ENCODE measurements at places on chromosomes 11 and 22.

DNA sequence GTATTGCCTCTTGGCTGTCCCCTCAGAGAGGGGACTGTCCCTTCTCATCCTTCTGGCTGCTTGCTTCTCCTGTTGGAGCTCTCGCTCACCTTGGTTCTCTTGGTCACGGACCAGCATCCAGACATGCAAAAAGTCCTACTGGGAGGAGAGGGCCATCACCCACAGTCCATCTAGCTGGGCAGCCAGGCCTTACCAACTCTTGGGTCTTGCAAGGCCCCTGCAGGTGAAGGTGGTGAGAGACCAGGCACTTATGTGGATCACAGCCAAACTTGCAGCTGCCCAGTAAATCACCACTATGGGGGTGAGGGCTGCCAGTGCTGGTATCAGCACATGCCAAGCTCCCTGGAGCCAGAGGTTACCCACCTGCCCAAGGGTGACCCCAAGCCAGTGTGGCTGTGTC, 36.3 kb downstream of the KCNQ1OT1 start:
- no peak for DNase-seq

DNA sequence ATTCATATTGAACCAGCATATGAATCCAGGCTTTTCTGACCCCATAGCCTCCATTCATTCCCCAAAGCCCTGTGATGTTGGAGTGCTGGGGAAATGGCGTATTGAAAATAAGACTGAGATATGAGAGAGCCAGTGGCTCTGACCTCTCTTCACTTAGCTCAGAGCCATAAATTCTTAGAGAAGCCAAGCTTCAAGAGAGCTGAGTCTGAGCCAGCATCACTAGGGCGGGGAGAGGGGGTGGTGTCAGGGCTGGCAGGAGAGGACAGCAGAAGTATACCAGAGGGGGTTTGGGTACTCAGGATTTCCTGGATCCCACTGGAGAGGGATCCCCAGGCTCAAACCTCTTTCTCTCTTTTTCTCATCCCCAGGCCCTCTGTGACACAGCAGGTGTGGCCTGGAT, 16.7 kb upstream of the MOGAT2 start:
- no peak for DNase-seq

- DNase-seq = no peak
Measured at GRCh38 chr11:108135845-108136544, 14.6 kb downstream of the ACAT1 start.

DNA sequence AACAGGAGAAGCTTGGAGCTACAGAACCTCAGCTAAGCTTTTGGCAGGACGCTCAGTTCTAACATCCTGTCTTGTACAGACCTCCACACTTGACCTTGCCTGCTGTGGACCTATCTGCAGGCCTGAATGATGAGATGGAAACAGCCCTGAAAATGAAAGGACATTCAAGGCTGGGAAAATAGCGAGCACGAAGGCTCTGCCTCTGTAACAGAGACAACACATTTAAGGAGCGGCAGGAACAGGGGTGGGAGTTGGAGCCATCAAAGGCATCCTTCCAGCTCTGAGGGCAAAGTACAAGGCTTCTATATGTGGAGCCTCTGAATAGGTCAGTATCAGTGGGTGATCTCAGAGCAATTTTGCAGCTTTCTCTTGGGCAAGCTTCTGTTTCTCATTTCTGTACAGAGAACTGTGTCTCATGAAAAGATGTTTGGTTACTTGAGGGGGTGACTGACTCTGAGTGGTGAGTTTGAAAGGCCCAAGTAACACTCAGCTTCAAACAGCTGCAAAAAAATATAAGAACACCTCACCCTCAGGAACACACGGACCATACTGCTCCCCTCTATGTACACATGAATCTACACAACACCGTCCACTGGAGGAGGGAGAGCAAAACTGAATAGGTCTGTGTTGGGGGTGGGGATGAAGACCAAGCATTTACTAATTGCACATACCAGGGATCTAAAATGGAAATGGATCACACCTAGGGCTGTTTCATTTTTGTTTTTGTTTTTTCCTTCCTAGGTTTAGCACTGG, 101.6 kb downstream of the CCDC81 start:
- no peak for DNase-seq

DNA sequence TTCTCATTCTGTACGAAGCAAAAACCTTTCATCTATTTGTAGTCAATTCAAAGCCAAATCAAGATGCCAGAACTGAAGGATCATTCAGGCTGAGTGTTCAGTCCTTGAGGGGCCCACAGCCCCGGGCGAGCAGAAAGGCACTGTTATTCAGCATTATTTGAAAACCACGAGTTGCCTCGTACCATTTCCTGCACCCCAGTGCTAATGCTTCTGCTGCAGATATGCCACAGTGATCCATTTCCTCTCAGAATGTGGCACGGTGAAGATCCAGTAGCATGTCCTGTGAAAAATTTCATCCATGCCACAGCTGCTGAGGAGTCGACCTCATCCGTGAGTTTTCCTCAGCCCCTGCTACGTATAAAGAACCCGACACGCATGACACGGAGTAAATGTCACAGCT, 85.4 kb downstream of the OSBP2 start:
- no peak for DNase-seq

DNA sequence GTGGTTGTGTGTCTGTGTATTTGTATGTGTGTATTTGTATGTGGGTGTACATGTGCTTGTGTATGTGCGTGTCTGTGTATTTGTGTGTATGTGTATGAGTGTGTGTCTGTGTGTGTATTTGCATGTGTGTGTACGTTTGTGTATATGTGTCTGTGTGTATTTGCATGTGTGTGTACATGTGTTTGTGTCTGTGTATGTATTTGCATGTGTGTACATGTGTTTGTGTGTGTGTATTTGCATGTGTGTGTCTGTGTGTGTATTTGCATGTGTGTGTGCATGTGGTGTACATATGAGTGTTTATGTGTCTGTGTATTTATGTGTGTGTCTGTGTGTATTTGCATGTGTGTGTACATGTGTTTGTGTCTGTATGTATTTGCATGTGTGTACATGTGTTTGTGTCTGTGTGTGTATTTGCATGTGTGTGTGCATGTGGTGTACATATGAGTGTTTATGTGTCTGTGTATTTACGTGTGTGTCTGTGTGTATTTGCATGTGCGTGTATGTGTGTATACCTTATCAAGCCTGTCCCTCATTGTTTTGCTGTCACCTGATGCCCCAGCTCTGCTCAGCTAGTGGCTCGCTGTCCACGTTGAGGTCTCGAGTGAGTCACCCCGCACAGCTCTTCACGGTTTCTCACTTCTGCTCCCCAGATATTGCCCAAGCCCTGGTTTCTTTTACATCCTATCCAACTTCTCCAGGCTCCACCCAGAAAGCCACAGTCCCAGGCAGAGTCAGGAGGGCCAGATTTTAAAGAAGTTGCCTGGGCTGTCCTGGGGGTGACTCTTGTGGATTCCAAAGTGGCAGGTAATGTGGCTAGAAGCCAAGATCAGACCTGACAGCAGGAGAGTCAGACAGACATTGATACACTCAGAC, 15.2 kb downstream of the MB start:
- DNase-seq = no peak

GRCh38 chr22:35437049-35437448, 37.1 kb downstream of the MCM5 start:
- no peak for DNase-seq

DNA sequence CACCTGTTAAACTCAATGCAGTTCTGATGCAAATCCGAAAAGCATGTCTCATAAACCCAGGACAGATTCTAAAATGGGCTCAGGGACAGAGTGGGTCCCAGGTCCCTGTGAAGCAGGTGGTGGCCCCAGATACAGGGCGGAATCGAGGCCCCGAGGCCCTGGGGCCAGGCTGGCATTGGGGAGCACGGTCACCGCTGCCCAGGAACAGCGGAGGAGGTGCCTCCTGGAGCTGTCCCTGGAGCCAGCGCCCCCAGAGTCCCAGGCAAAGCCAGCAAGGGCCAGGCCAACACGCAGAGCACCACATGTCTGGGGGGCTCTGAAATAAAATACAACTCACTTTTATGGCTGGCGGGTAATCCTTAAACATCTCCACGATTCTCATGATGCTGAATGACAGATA, 10.0 kb upstream of the TTLL8 start:
- DNase-seq = no peak

DNA sequence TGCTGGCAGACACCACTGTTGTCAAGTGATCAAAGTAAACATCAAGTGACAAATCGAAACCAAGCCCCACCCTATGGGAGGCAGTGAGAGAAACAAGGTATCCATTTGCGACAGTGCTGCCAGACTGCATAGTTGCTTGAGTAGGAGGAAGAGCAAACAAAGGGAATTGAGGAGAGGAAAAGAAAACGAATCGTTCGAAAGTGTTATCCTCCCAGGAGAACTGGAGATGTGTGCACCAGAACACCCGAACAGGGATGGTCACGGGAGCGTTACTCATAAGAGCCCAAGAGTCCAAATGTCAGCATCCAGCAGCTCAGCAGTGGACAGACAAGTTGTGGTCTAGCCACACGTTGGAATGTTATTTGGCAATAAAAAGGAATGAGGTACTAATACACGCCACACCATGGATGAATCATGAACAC, 58.4 kb upstream of the NUP50 start:
- no peak for DNase-seq

GRCh38 chr11:134863294-134863693, 451.3 kb upstream of the B3GAT1 start:
- DNase-seq = no peak

GRCh38 chr11:75413864-75414263, 14.5 kb downstream of the RPS3 start:
- DNase-seq = no peak

GRCh38 chr22:19723983-19724827, 866 bp downstream of the GP1BB start:
- DNase-seq = no peak

- no peak for DNase-seq
Measured at GRCh38 chr11:88169471-88169870, 5.8 kb downstream of the RAB38 start.

GRCh38 chr11:32829157-32829679, 509 bp upstream of the PRRG4 start:
- DNase-seq = no peak

DNA sequence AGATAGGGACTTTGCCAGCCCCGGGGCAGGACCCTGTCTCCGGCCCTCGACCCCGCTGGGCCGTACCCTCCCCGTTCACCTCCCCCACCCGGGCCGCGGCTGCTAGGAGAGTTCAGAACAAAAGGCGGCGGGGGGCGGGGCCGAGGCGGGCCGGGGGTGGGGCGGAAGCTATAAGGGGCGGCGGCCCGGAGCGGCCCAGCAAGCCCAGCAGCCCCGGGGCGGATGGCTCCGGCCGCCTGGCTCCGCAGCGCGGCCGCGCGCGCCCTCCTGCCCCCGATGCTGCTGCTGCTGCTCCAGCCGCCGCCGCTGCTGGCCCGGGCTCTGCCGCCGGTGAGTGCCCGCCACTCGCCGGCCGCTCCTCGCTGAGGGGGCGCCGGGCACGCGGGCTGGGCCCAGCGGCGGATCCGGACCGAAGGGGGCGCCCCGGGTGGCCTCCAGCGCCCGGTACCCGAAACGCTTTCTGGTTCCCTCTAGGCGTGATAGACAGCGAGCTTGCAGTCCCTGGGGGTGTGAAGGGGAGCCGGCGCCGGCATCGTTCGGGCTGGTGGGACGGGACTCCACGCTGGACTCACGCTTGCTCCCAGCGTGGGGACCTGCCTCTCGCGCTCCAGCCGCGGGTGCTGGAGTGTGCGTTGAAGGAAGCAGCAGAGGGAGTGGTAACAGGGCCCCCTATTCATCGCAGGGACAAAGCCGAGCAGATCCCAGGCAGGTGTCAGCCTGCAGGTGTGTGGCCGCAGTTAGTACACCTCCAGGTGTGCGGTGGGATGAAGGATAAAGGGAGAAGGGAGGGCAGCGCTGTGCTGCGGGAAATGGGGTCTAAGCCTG, at the start of gene MMP11:
Gene MMP11, plus strand, starts transcription at position 201 of the 825 bp plus-strand sequence. Its CDS starts 22 bp downstream, at position 223.
- no peak for DNase-seq

DNA sequence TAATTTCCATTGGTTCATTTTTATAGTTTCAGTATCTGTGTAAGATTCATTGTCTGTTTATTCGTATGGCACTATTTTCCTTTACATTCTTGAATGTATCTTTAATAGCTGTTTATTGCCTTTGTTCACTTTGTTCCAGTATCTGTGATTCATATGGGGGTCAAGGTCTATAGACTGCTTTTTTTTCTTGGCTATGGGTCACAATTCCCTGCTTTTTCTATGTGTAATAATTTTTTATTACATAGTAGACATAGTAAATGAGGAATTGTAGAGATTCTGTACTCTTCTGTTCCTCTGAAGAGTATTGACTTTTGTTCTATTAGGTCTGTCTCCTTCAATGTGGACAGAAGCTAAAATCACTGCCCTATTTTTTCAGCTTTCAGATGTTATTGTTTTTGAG, 10.5 kb downstream of the ACRV1 start:
- no peak for DNase-seq
